ENCODE measurements at places on chromosomes 3 and 15. TPM values are rescaled to one million over a fixed set of nuclear protein-coding genes. Genes with fewer than 3 reads are reported as not detected.

Gene CATSPER2
- total RNA-seq: 8.1 TPM

Gene RABL3
- 23.4 TPM for total RNA-seq

Gene DOCK3
- 1.3 TPM for total RNA-seq

Gene GOLGA8F
- total RNA-seq: not detected

Gene MAP1A
- total RNA-seq: 22.5 TPM

Gene ARHGAP31
- 22.6 TPM for total RNA-seq

Gene TRIM42
- not detected for total RNA-seq

Gene CCR8
- not detected for total RNA-seq

Gene PLA1A
- total RNA-seq: 1.6 TPM

Gene DAZL
- total RNA-seq: not detected

Gene CLSTN2
- total RNA-seq: 7.1 TPM

Gene EOMES
- total RNA-seq: 0.58 TPM

Gene LMAN1L
- not detected for total RNA-seq

Gene RPUSD3
- total RNA-seq: 37.5 TPM

Gene THAP10
- total RNA-seq: 4.9 TPM

Gene DCLK3
- total RNA-seq: 0.12 TPM

Gene SI
- 0.03 TPM for total RNA-seq

Gene MUC20
- total RNA-seq: 198 TPM

Gene ZNF502
- 5.5 TPM for total RNA-seq

Measured in mucosa of gallbladder (tissue), 1 donor.